GM23248 (cell line): ENCODE measurements at places on chromosomes 11 and 22. TPM values are rescaled to one million over a fixed set of nuclear protein-coding genes. Genes with fewer than 3 reads are reported as not detected.

- peaks cover 45% of the 10 kb centered on the region for H3K4me1 ChIP-seq
- no peaks in the 10 kb centered on the region for H3K27me3 ChIP-seq
- H3K36me3 ChIP-seq: no peaks in the 10 kb centered on the region
- no peak overlapping the region for H3K4me3 ChIP-seq
These were observed 187.4 kb upstream of the MTMR2 start for GRCh38 chr11:96111308-96111707.

- H3K27me3 ChIP-seq: no peaks in the 10 kb centered on the region
- no peaks in the 10 kb centered on the region for H3K36me3 ChIP-seq
- no peak overlapping the region for H3K27ac ChIP-seq
- peak; percentile 46 for DNase-seq
These were observed 204.4 kb downstream of the HIPK3 start for GRCh38 chr11:33461369-33462125.

GRCh38 chr11:12318791-12319438 is 58.5 kb upstream of the PARVA start:
- peak overlapping the region; percentile 73 for H3K27ac ChIP-seq
- H3K4me1 ChIP-seq: peaks cover 21% of the 10 kb centered on the region
- no peaks in the 10 kb centered on the region for H3K36me3 ChIP-seq
- H3K27me3 ChIP-seq: no peaks in the 10 kb centered on the region
- peak; percentile 91 for DNase-seq

GRCh38 chr22:32044913-32045312 is 1.9 kb downstream of the SLC5A1 start:
- no peaks in the 10 kb centered on the region for H3K36me3 ChIP-seq
- no peak overlapping the region for H3K27ac ChIP-seq
- no peaks in the 10 kb centered on the region for H3K4me1 ChIP-seq
- H3K4me3 ChIP-seq: no peak overlapping the region

DNA sequence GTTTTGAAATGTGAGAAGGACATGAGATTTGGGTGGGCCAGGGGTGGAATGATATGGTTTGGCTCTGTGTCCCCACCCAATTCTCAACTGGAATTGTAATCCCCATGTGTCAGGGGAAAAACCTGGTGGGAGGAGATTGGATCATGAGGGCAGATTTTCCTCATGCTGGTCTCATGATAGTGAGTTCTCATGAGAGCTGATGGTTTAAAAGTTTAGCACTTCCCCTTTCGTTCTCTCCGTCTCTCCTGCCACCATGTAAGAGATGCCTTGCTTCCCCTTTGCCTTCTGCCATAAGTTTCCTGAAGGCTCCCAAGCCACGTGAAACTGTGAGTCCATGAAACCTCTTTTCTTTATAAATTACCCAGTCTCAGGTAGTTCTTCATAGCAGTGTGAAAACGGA is 113.5 kb downstream of the FCHSD2 start:
- H3K36me3 ChIP-seq: peaks cover 6% of the 10 kb centered on the region; the same call in 1 of the 2 replicates
- no peak overlapping the region for H3K4me3 ChIP-seq
- H3K4me1 ChIP-seq: no peaks in the 10 kb centered on the region
- no peaks in the 10 kb centered on the region for H3K27me3 ChIP-seq
- H3K27ac ChIP-seq: no peak overlapping the region
- DNase-seq: no peak

- H3K27me3 ChIP-seq: peaks cover 45% of the 10 kb centered on the region
- DNase-seq: no peak
- H3K4me3 ChIP-seq: no peak overlapping the region
These were observed 11.0 kb downstream of the JAML start for GRCh38 chr11:118213781-118214180.

DNA sequence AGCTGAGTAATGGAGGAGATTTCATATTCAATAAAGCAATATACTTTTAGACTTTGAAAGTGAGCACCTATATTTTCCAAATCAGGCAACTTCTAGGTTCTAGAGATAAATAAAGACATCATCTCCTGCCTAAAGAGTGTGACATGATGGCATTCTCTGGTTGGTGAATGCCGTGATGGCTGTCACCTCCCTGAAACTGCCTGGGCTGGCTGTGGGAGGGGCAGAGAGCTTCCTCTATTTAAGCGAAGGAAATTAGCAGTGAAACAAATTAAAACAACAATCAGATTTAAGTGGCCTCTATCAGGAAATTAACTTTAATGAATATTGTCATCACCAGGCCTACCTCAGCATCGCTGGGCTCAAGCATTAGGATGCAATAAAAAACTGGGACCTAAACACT is 113.9 kb downstream of the ARL14EP start:
- H3K36me3 ChIP-seq: no peaks in the 10 kb centered on the region
- no peaks in the 10 kb centered on the region for H3K4me1 ChIP-seq
- no peaks in the 10 kb centered on the region for H3K27me3 ChIP-seq
- DNase-seq: no peak
- no peak overlapping the region for H3K4me3 ChIP-seq

Gene PLEKHB1
- not detected in 2 replicates for total RNA-seq

Gene PNPLA3
- 0.13 and 0.54 TPM in 2 replicates for total RNA-seq

DNA sequence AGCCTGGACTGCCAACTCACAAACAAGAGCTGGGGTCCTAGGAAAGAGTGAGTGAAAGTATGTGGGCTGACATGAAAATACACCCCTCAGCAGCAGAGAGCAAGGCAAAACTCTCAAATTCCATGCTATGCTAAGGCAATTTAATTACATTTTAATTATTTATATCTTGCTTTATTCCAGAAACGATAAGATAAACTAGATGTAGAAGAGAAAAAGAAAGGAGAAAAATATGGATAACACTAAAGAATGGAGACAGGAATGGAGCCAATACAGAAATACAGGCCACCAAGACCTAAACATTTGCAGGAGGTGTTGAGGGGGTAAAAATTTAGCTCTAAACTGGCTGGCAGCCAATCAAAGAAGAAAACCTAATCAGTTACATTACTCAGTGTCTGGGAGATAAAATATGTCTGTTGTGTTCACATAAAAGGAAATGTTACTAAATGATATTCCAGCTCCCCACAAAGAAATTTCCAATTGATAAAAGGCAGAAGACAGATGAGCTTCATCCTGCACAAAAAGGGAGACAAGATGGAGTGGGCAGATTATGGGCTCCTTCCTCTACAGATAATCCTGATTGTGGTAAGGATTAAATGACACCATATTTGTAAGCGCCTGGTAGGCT is 223.5 kb upstream of the BLID start:
- peaks cover 43% of the 10 kb centered on the region for H3K4me1 ChIP-seq
- H3K4me3 ChIP-seq: no peak overlapping the region
- no peak for DNase-seq
- no peaks in the 10 kb centered on the region for H3K36me3 ChIP-seq
- no peaks in the 10 kb centered on the region for H3K27me3 ChIP-seq
- no peak overlapping the region for H3K27ac ChIP-seq

DNA sequence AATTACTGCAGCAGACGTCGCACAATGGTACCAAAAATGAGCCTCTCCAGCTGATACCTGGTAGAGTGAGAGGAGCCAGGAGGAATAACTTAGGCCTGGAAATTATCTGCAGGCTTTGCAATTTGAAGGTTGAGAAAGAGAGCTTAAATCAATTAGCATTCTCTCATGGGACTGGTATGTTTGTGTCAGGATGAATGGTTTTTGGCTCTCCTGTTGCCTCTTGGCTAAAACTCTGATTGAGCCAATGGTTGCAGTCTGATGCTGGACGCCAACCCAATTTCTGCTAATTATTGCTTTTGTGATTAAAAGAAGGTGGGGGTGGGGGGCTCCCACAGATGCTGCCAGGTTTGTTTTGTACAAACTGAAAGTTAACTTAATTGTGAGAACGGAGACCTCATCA is 12.5 kb upstream of the NELL1 start:
- no peak for DNase-seq
- H3K36me3 ChIP-seq: no peaks in the 10 kb centered on the region
- H3K27me3 ChIP-seq: peaks cover 19% of the 10 kb centered on the region
- no peaks in the 10 kb centered on the region for H3K4me1 ChIP-seq

GRCh38 chr11:35424157-35424940 is 5.0 kb upstream of the SLC1A2 start:
- peak overlapping the region; percentile 35; the same call in 1 of the 2 replicates for H3K4me3 ChIP-seq
- DNase-seq: peak; percentile 83
- no peaks in the 10 kb centered on the region for H3K27me3 ChIP-seq
- H3K36me3 ChIP-seq: 0 out of 2 replicates have a peak, but pooled peaks cover 5% of the 10 kb centered on the region

Gene KIAA0930
- total RNA-seq: 49.2 and 50.9 TPM in 2 replicates

DNA sequence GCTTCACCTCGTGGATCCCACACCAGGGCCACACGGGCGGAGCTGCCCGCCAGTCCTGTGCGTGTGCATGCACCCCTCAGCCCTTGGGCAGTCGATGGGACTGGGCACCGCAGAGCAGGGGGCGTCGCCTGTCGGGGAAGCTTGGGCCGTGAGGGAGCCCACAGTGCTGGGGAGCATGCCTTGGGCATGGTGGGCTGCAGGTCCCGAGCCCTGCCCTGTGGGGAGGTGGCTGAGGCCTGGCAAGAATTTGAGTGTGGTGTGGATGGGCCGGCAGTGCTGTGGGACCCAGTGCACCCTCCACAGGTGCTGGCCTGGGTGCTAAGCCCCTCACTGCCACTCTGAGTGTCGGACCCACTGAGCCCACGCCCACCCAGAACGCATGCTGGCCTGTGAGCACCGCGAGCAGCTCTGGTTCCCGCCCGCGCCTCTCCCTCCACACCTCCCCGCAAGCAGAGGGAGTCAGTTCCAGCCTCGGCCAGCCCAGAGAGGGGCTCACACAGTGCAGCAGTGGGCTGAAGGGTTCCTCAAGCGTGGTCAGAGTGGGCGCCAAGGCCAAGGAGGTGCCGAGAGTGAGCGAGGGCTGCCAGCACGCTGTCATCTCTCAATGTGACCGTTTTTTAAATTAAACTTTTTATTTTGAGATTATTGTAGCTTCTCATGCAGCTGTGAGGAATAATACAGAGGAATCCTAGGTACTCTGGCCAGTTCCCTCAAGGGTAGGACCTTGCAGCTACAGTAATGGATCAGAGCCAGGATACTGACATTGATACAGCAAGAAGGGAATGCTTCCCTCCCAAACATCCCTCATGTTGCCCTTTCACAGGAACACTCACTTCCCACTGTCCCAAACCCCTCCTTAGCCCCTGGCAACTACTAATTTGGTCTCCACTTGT is 127.7 kb downstream of the CRYBB2 start:
- H3K36me3 ChIP-seq: no peaks in the 10 kb centered on the region
- H3K4me3 ChIP-seq: no peak overlapping the region
- H3K4me1 ChIP-seq: peaks cover 9% of the 10 kb centered on the region
- H3K27me3 ChIP-seq: no peaks in the 10 kb centered on the region
- peak; percentile 38 for DNase-seq
- H3K27ac ChIP-seq: no peak overlapping the region

Gene RBMXL2
- not detected in 2 replicates for total RNA-seq

DNA sequence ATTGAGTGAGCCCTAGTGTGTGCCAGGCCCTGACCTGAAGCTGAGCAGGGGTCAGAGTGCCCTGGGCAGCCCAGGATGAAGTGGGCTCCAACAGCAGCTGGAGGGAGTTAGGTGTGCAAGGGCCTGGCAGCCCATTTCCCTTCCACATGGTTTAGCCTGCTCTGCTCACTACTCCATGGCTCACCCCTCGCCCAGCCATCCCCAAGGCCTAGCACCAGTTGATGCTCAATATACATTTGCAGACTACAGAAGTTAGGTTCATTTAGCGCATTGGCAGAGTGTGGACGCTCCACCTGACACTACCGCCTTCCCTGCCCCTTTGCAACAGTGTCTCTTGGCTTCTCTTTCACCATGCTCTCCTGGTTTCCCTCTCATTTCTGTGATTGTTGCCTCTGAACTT is 3.8 kb downstream of the ATG16L2 start:
- H3K27ac ChIP-seq: no peak overlapping the region
- peaks cover 18% of the 10 kb centered on the region for H3K4me1 ChIP-seq
- H3K27me3 ChIP-seq: no peaks in the 10 kb centered on the region
- DNase-seq: no peak
- no peak overlapping the region for H3K4me3 ChIP-seq

Gene OR56B1
- not detected in 2 replicates for total RNA-seq

DNA sequence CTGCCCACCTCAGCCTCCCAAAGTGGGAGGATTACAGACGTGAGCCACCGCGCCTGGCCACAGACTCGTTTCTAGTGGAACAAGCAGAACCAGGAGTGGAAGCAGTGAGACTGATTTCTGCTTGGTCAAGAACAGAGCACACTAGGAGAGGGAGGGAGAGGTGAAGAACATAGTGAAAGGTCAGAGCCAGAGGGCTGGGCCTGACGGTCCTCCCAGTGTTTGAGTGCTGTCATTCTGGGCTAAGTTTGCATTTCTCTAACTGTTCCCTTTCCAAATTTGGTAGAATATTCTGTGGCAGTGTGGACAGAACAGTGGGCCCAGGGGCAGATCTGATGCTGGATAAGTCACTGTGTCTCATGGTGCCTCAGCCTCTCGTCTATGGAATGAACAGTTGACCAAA is 55.2 kb downstream of the OSBP2 start:
- no peaks in the 10 kb centered on the region for H3K36me3 ChIP-seq
- DNase-seq: no peak
- no peaks in the 10 kb centered on the region for H3K27me3 ChIP-seq
- H3K4me3 ChIP-seq: no peak overlapping the region

DNA sequence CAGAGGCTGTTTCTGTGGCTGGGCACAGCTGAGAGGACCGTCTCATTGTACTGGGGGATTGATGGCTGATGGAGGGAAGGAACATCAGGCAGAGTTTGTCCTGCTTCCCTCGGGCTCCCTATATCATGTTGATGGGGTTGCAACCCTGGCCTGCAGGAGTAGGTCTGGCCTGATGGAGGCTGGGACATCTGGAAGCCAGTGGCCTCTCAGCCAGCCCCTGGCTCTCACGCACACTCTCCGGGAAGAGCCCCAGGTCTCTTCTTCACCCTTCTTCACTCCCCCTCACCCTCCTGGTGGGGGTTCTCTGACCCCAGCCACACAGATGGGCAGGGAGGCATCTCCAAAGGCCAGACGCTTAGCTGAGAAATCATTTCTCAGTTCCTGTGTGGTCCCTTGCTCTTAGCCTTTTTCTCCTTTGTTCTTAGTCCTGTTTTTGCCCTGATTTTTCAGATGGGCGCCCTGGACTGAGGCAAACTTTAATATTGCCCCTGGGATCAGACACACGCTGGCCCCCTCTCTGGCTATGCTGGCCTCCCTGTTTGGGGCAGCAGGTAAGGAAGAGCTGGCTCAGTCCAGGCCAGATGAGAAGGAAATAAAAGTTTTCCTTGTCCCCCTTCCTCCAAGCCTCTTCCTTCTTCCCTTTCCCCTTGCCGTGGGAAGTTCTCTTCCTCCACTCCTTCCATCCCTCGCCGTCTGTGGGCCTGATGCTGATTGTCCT is 13.9 kb upstream of the ANO1 start:
- no peaks in the 10 kb centered on the region for H3K36me3 ChIP-seq
- H3K27ac ChIP-seq: no peak overlapping the region
- no peak for DNase-seq
- H3K4me3 ChIP-seq: no peak overlapping the region
- peaks cover 31% of the 10 kb centered on the region for H3K27me3 ChIP-seq
- H3K4me1 ChIP-seq: no peaks in the 10 kb centered on the region

Gene MIOX
- not detected in 2 replicates for total RNA-seq

GRCh38 chr11:84607975-84608836 is 1018.9 kb downstream of the DLG2 start:
- DNase-seq: no peak
- H3K4me3 ChIP-seq: no peak overlapping the region
- no peak overlapping the region for H3K27ac ChIP-seq
- no peaks in the 10 kb centered on the region for H3K36me3 ChIP-seq
- H3K27me3 ChIP-seq: no peaks in the 10 kb centered on the region
- H3K4me1 ChIP-seq: no peaks in the 10 kb centered on the region

Gene DDI1
- total RNA-seq: not detected in 2 replicates
